A172 (cell line): ENCODE measurements at places on chromosomes 2 and 18. TPM values are rescaled to one million over a fixed set of nuclear protein-coding genes. Genes with fewer than 3 reads are reported as not detected.

DNA sequence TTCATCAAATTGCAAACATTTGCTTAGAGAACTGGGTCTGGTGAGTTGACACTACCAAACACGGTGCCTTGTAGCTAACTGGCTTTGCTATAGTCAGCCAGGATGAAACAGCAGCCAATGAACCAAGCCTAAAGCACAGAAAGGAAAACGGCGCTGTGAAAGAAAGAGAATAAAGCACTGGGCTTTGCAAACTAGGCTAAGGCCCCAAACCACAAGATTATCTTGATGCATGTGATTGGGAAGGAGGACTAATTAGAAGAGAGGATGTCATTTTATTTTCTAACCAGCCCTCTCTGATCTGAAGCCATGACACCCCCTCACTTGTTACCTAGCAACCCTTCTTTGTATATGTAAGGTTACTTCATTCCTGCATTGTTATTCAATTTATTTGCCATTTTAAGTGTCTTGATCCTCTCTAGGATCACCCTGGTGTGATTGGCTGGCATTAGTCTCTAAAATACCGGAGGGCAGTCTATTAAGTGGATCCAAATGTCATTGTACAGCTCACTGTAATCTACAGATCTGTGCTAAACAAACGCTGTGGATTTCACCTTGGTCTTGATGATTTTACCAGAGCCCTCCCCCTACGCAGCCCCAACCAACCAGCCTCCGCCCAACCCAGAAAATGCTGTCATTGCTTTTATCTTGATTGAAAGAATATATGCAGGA, 395.4 kb upstream of the ACVR2A start:
- no peak for DNase-seq

GRCh38 chr18:12895014-12895413, 11.0 kb upstream of the PTPN2 start:
- DNase-seq: no peak

DNA sequence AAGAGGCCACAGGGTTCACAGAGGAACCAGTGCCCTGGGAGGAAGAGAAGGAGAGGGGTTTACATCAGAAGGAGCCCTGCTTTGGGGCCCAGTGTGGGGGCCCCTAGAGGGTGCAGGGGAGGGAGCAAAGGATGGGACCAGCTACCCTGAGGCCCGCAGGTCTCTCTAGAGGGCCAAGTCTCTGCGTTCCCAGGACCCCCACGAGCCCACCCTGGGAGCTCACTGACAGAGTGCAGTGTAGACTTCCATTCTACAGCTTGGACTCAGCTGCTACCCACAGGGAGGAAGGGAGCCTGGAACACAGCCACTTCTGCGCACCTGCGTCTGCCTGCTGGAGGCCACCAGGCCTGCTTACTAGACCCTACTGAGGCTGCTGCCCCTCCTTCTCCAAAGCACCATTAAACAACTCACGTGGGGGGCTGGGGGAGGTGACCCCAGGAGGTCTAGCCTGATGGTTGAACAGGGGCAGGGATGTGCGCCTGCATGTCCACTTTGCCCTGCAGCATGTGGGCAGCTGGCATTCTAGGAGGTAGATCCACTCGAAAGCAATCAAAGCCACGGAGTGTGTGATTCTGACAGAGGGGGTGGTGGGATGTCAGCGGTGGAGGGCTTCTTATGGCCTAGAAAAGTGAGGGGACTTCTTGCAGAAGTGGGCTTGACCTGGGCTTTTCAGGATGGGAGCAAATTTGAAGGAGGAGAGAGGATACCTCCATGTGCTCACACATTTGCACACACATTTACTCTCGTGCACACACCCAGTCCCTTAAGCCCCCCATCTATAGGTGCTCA, 90.2 kb downstream of the ZFP36L2 start:
- DNase-seq: no peak

GRCh38 chr2:1020206-1020605, 69.6 kb downstream of the SNTG2 start:
- no peak for DNase-seq

DNA sequence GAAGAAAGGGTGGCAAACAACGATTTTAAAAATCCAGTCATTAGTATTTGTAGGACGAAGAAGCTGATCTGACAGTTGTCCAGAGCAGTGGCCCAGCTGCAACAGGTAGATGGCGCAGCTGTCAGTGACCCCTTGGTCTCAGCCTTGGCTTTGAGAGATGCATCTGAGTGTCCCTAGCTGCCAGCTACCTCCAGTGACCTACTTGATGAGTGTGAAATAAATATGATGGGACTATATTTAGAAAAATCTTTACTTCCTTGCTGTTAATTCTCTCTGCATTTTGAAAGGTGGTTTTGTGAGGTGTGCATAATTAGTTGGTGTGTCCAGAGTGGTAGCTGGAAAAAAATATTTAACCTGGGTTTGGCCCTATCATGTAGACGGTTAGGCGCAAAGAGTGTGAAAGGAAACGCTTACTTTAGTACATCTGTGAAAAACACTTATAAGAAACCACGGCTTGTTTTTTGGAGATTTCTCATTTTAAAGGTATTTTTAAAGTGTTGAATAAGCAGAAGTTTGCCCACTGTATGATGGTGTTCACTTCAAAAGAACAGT, 963 bp downstream of the INPP1 start:
- DNase-seq: peak; percentile 55

GRCh38 chr18:67310826-67311225, 205.7 kb downstream of the DSEL start:
- DNase-seq: peak; percentile 1

GRCh38 chr2:217996361-217996760, 6.4 kb downstream of the TNS1 start:
- peak; percentile 57 for DNase-seq

DNA sequence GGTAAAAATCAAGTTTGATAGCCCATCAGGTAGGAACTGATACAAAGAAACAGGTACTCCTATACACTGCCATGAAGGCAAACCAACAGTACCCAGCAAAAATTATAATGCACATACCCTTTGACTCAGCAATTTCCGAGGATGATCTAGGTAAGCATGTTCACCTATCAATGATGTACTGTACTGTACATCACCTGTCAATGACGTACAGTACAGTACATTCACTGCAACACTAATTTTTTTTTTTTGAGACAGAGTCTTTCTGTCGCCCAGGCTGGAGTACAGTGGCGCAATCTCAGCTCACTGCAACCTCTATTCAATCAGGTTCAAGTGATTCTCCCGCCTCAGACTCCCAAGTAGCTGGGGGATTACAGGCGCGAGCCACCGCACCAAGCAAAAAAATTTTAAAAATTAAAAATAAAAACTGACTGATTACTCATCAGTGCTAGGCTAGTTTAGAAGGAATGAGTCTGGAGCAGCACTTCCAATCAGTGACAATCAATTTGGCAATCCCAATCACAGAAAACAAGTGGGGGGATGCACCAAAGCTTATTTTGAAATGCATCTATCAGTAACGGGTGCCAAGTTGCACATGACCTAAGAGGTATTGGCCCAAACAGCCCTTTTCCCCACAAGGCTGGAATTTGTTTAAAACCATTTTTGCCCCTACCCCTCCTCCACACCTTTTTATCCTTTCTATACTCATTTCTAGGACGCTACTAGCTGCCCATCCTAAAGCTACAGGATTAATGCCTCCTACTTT, 8.2 kb downstream of the SRSF7 start:
- DNase-seq: no peak

DNA sequence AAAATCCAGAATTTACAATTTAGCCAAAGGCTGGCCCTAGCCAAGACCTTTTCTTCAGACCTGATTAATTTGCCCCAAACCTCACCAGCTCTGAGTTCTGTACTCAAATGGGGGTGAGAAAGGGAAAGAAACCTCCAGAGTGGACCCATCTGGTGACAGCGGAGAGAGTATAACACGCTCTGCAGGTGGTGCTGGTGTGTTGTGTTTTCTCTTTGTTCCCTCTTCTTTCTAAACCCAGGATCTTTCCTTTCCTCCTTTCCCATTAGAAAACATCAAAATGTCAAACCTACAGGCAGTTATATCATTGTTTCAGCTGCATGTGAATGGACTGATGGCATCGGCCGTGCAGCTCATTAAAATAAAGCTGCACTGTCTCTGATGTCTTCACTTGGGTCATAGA, 253.2 kb upstream of the SP5 start:
- no peak for DNase-seq

HOXD4 gene
- total RNA-seq: 0.77 and 3.9 TPM in 2 replicates

SLC19A3 gene
- 0.07 and 0.10 TPM in 2 replicates for total RNA-seq

INHBB gene
- 0.16 and 0.17 TPM in 2 replicates for total RNA-seq

UGT1A3 gene
- total RNA-seq: not detected in 2 replicates

L3MBTL4 gene
- not detected in 2 replicates for total RNA-seq

SCN3A gene
- total RNA-seq: 0.38 TPM in 1 of 2 replicates, not detected in the other

POTEJ gene
- total RNA-seq: not detected in 2 replicates
